ENCODE measurements at places on chromosomes 3 and 15.

- DNase-seq = no peak
These were observed 4.6 kb downstream of the MYH15 start for GRCh38 chr3:108505811-108506210.

DNA sequence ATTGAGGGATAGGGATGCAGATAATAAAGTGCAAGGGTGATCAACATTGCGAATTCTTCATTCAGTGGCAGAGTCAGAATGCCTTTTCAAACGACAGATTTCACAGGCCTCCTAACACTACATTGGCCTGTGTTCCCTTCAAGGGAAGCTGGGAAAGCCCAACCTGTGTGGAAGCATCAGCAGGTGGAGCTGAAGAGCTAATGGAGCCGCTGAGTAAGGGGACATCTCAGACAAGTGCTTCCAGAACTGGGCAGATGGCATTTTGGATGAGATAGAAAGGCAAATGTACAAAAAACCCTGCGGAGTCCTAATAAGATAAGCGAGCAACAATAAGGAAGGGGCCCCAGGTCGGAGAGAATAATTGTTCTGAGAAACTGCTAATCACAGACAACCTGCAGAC is 8.5 kb upstream of the SLC24A5 start:
- DNase-seq = no peak

DNA sequence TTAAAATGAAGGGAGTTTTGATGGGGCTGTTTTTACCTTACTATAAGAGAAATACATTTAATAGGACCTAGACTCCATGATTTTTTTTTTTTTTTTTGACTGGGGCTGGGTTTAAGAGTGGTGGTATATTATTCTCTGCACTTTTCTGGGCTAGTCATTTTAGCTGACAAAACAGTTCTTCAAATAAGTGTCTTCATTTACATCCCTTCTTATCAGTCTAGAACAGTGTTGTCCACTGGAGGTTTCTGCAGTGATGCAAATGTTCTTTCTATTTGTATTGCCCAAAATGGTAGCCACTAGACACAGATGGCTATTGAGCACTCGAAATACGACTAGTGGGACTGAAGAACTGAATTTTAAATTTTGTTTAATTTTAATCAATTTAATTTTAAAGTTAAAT is 37.2 kb downstream of the KLHL18 start:
- no peak for DNase-seq

- DNase-seq = no peak
These were observed 116.4 kb upstream of the RAD18 start for GRCh38 chr3:9079676-9080075.

DNA sequence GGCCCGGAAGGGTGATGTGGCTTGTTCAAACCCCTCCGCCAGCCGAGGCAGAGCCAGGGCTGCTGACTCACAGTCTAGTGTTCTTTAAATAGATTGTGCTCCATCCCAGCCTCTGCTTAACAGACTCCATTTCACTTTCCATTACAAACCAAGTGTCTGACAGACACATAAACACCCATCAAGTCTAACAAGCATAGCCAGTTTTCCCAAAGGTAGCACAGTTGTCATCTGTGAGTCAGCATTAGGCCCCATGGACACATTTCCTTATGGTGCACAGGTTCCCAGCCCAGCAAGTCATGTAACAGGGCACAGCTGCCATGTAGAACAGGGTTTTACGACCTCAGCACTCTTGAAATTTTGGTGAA is 109.9 kb upstream of the RAP2B start:
- no peak for DNase-seq

- DNase-seq = no peak
These were observed 88.7 kb downstream of the CBLB start for GRCh38 chr3:105780107-105780506.

- DNase-seq = no peak
These were observed 4.2 kb upstream of the CCR2 start for GRCh38 chr3:46349484-46350261.

DNA sequence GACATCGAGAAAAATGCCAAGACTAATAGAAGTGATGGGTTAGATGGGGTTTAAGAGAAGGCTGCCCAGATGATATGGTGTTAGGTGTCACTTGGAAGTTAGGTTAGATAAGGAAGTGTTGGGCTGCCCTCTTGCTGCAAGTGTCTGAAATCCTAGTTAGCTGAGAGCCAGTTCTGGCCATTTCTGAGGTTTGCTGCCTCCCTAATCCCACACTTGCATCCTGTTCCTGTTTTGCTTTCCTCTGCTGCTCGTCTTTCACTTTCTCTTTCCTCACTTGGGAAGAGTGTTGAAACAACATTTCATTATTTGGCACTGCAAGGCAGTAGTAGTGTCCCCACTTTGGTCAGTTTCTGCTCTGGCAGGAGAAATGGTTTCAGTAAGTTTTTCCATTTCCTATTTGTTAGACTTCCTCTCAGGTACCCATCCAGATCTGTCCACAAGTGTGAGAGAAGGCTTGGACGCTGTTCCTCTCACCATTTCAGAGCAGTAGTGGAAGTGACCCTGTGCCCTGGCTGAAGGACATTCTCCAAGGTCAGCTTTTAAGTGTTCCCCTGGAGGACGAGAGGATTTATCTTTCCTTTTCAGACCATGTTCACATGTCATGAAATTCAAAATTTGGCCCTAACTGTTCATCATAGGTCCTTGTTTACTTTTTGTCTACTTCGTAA is 93.3 kb downstream of the ADAMTSL3 start:
- no peak for DNase-seq
